Diencephalon (tissue), 1 donor: ENCODE measurements at places on chromosomes 12 and 14. TPM values are rescaled to one million over a fixed set of nuclear protein-coding genes. Genes with fewer than 3 reads are reported as not detected.

Gene CCDC184
- 30.9 TPM for total RNA-seq

Gene MYF6
- total RNA-seq: 0.92 TPM

Gene A2M
- total RNA-seq: 87.9 TPM

Gene SDS
- total RNA-seq: 0.69 TPM

Gene TAS2R20
- 10.4 TPM for total RNA-seq
